ENCODE measurements at places on chromosomes 4 and X.

GRCh38 chr4:183971929-183972490 lies 66.9 kb downstream of the STOX2 start:
- DNase-seq = no peak

- DNase-seq = no peak
Measured at GRCh38 chr4:125303058-125303457, 11.7 kb upstream of the FAT4 start.

DNA sequence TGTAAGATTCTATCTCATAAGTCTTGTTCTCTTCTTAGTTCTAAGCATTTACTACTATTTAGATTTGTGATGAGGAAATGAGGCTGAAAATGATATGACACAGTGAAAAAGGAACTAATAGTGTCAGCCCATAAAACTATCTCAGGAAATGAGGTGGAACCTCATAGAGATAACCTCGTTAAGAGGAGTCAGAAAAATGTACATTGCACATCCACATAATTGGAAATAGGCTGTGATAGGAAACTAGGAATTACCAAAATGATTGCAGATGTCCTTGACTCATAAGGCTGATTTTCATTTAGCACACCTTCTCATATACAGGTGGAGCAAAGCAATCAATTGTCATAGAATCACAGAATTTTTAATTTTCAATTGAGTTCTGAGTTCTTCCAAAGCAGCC lies 26.8 kb downstream of the ANXA10 start:
- DNase-seq = no peak

DNA sequence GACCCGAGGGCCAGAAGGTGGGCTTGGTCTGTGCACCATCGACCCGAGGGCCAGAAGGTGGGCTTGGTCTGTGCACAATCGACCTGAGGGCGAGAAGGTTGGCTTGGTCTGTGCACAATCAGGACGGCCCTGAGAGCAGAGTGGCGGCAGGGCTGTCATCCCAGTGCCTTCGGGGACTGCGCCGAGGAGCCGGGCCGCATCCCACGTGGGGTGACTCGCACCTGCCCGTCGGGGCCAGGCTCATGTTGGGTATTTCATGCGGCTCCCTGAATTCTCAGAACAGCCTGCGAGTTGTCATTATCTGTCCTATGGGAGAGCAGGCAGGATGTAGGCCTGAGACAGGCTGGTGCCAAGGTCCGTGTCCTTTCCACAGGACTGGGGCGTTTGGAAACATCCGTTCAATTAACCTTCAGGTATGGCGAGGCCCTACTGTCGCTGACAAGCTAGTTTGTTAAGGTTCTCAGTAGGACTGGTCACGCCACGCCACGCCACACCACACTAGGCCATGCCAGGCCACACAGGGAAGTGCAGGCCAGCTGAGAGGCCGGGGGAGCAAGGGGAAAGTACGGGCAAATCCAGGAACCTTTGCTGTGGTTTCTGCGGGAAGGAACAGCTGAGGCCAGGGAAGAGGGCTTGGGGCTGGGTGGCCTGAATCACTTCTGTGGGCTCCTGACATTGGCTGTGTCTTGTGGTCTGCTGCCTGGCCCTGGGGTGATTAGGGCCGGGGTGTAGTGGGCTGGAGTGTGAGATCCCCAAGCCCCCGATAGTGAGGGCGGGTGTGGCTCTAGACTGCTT lies 182.9 kb downstream of the AFAP1 start:
- DNase-seq = peak; percentile 68

- DNase-seq = peak; percentile 72
Measured at GRCh38 chrX:39764441-39764914, 333.3 kb downstream of the BCOR start.

GRCh38 chr4:172758586-172759340 lies 409.8 kb upstream of the GALNT7 start:
- DNase-seq = no peak

GRCh38 chr4:76606645-76607265 lies 171.7 kb downstream of the SHROOM3 start:
- DNase-seq = no peak

- DNase-seq = no peak
Measured at GRCh38 chrX:102959471-102959870, 22.4 kb downstream of the RAB40AL start.

GRCh38 chr4:85005865-85006377 lies 39.4 kb upstream of the WDFY3 start:
- no peak for DNase-seq

GRCh38 chr4:85474818-85475630 lies at the start of gene ARHGAP24:
Gene ARHGAP24 (plus strand): TSS chr4:85475150.
- DNase-seq = peak; percentile 75

GRCh38 chrX:24202465-24203031 lies 53.0 kb downstream of the ZFX start:
- no peak for DNase-seq

- DNase-seq = no peak
Measured at GRCh38 chrX:30904632-30905031, 15.6 kb upstream of the TAB3 start.

GRCh38 chr4:177403746-177404145 lies 38.5 kb downstream of the AGA start:
- no peak for DNase-seq

DNA sequence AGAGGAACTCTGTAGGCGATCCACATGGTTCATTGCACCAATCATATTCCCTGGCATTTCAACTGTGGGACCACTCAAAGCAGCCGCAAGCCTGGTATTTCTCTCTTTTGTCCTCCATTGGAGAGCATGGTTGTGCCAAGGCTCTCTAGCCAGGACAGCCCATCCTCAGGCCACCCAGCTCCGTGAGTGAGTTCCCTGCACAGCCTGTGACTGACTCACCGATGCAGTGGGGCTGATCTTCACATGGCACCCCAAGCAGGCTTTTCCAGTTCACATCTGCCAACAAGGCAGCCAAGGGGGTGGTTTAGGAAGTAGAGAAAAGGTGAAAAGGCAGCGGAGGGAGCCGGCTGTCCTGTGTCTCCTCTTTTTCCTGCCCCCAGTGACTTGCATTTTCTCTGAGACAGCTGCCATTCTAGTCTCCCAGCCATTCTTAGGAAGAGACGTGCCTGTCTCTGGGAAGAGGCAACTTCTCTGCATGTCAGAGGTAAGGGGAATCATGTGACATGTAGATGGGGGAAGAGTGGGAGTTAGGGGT lies 69.2 kb downstream of the MID1IP1 start:
- DNase-seq = no peak

DNA sequence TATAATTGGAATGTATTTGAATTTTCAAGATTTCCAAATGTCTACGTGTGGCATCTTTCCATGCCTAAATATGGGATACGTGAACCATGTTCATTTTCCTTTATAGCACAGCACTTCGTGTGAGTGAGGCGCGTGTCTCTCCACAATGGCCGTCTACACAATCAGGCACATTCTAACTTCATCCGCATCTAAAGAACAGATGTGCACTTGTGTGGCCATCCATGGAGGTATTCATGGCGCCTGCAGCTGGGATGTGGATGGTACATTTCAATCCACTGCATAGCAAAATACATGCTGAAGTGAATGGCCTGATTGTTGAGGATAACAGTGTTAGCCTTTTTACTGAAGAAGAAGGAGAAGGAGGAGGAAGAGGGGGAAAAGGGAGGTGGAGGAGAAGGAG lies 34.5 kb upstream of the TRIM2 start:
- DNase-seq = no peak

DNA sequence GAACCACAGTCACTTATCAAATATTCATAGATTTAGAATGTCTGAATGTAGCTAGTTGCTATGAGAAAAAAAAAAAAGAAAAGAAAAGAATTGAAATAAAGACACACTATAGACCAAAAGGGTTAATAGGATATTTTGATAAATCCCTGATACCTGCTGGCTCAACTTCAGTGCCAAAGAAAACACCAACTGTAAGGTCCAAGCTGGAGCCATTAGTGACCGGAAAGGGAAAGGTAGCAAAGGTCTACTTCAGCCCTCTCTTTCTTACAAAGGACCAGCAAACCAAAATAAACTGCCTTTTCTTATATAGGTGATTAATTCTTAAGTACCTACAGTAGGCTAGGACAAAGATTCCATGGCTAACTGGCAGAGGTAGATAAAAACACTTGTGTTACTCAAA lies 9.7 kb downstream of the CBR4 start:
- DNase-seq = no peak

- DNase-seq = no peak
Measured at GRCh38 chr4:23353200-23353599, 536.6 kb downstream of the PPARGC1A start.

GRCh38 chr4:53545942-53546581 lies 45.2 kb downstream of the LNX1 start:
- DNase-seq = no peak

GRCh38 chr4:33187035-33187434 lies 2466.9 kb downstream of the PCDH7 start:
- DNase-seq = no peak

DNA sequence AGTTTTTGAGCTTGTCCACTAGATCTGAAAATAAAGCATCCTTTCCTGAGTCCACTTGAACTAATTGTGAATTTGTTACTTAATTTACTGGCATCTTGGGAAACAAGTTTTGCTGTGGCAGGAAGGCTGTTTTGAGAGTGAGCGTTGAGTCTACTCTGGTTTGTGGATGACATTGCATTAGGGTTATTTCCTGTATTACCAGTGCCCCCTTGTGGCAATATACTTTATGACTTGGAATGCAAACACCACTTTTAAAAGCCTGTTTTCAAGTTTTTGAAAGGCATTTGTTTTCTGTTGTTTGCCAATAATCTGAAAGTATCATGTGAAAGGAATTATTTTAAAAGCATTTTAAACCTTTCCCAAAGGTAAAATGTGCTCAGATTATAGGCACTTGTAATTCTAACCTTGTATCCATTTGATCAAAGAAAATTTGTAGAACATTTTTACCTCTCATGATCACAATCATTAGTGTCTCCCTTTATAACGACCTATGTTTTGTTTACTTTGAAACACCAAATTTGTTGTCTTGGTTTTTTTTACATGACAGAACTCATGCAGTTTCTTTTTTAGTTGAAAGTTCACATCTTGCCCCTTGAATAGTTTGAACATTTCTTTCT lies 18.0 kb upstream of the CYP2U1 start:
- DNase-seq = peak; percentile 50

DNA sequence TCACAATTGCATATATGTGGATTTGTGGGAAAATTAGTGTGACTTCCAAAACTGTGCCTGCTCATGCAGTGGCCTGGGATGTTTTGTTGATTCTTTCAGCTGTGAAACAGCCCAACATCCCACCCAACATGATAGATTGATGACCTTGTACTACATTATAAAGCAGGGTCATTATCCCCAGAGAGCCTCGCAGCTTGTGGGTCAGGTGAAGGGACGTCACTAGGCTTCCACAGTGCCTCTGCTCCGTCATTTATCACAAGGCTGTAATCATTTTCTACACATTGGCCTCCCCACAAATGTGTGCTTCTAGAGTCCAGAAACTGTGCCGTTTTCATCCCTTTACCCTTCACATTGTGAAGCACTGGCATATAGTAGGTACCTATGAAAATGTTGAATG lies 31.6 kb downstream of the ALPK1 start:
- DNase-seq = no peak

GRCh38 chr4:156336511-156336910 lies 382.8 kb upstream of the CTSO start:
- peak; percentile 2 for DNase-seq

GRCh38 chr4:97548943-97549583 lies 594.2 kb downstream of the STPG2 start:
- DNase-seq = no peak

GRCh38 chr4:88043586-88044340 lies 36.3 kb downstream of the PKD2 start:
- no peak for DNase-seq
